MM.1S (cell line): ENCODE measurements at places on chromosomes 5 and 9.

DNA sequence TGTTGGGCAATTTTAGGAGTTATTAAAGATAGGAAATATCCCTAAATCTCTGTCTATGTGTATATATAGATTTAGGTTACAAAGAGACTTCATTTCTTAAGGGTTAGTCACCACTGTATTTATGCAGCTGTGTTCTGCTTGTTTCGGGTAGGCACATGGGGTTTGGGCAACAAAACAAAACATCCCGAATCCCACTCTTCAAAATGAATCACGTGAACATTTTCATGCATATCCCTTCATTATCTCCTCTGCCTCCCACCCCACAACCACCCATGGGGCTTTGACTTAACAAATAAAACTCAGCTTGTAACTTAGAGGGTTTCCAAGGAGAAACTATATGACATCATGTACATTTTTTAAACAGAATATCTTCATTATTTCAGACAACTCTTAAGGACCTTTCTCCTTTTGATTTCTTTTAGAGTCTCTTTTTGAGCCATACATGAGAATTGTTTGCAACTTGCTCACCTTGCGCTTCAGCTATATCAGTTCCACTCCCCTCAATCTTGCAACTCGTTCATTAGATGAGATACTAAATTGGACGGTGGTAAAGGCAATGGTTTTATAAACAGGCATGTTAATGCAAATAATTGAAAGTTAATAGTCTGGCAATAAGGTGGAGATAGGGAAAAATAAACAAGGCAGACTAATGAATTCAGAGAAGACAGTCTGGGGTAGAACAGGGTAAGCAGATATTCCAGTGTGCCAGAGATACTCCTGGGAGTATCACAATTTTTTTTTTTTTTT is 136.7 kb downstream of the CD180 start:
- DNase-seq, result no peak

DNA sequence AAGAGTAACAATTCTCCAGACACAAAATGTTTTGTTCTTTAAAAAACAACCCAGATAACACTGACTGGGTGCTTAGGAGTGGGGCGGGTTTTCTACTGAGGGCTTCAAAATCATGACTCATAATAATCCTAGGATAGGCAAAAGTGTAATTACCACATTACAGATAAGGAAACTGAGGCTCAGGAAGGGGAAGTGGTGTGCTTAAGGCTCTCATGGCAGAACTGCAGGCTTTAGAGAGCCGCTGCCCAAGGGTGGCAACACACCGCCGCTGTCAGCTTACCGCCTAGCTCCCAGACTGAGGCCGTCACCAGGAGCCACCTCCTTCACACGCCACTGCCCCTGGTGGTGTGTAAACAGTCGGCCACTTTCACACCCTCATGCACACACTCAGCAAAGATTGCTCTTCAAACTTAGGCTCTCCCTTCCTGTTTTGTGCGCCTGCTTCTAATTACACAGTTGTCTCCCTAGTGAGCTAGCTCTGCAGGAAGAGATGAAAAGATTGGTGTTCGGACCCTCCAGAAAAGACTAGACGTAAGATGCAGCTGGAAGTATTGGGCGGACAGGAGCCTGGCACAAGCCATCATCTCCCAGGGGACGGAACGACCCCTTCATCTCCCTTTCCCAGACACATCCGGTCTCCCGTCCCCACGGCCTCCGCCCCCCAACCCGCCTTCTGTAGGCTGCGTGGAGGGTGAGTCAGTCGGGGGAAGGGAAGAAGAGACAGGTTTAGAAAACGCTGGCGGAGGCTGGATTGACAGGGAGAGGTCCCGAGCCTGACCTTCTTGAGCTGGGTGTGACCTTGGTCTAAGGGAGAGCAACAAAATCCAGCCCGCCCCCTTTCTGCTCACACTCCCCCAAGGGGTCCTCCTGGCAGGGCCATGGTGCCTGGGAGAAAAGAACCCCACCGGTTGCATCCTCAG is 162.7 kb downstream of the SYK start:
- DNase-seq, result peak; percentile 5

GRCh38 chr9:32574858-32575257 is 1.9 kb upstream of the NDUFB6 start:
- no peak for DNase-seq

DNA sequence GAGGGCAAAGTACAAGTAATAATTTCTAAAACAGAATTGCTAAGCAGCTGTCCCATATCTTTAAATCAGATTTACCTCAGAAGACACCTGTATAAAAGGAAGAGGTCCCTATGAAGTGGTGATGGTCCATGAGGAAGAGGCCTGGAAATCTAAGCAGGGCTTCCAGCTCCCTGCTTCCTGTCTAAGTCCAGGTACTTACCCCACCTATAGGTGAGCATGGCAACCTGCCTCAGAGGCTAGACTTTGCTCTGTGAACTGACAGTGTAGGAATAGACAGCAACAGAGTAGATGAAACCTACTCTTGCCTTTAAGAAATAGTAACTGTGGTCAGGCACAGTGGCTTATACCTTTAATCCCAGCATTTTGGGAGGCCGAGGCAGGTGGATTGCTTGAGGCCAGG is 55.8 kb upstream of the ARRDC3 start:
- no peak for DNase-seq

- no peak for DNase-seq
These were observed 27.2 kb downstream of the NDUFAF2 start for GRCh38 chr5:60972231-60972630.

GRCh38 chr9:82665324-82665723 is 397.6 kb downstream of the RASEF start:
- DNase-seq, result no peak

- no peak for DNase-seq
These were observed 118.7 kb upstream of the CD180 start for GRCh38 chr5:67315082-67315989.

- DNase-seq, result no peak
These were observed 88.5 kb downstream of the ZNF618 start for GRCh38 chr9:113964495-113965170.

DNA sequence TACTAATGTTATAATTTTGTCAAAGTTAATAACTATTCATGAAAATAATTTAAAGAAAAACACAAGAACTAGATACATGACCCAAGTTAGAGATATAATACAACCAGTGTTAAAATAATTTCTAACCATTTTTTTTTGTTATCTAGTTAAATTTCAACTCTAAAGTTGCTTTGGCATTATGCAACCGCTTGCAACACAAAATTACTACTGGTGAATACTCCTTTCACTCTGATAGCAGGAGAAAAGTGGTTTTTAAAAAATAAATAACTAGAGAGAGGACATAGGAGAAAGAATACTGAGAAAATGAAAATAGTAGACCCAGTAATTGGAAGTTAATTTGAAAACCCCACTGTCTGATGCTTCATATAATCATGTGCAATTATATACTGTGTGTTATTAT is 622.4 kb upstream of the GRIN3A start:
- DNase-seq, result no peak

GRCh38 chr9:127455324-127455992 is 4.1 kb downstream of the LRSAM1 start:
- DNase-seq, result no peak

GRCh38 chr5:169164481-169164925 is 136.4 kb downstream of the SLIT3 start:
- DNase-seq, result no peak

DNA sequence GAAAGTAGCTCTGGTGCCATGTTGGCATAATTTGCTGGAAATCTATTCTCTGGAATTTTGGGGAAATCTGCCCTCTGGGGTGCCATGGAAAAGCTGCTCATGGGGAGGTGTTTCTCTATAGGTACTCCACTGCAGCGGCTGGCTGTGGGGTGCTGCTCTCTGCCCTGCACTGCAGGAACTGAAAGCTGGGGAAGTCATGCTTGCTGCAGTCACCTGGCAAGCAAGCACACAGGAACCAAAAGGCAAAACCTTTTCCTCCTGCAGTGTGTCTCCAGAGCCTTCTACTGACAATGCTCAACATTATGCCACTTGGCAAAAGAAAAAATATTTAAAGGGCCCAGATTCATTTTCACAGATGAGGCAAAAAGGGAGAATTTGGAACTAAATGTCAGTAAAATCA is 25.8 kb upstream of the CARNMT1 start:
- DNase-seq, result peak; percentile 50

GRCh38 chr5:18314192-18314778 is 680.0 kb downstream of the TAF11L14 start:
- DNase-seq, result peak; percentile 40

- DNase-seq, result no peak
These were observed 4.2 kb upstream of the HAVCR2 start for GRCh38 chr5:157113002-157113401.

DNA sequence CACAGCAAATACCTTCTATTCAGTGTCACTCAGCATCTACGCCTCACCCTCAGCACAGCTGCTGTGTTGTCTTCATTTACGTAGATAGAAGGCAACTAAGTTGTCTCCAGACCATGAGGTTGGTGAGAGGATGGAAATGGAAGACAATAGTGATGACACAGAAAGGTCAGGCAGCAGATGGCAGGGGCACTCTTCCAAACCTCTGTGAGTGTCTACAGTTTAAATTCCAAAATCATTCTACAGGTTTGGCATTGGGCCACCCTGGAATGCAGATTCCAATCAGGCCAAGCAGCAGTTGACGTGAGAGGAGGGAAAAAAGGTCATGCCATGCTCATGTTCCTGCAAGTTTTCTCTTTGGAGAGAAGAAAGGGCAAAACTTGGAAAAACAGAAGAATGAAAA is 68.7 kb upstream of the ADAMTSL1 start:
- DNase-seq, result no peak

DNA sequence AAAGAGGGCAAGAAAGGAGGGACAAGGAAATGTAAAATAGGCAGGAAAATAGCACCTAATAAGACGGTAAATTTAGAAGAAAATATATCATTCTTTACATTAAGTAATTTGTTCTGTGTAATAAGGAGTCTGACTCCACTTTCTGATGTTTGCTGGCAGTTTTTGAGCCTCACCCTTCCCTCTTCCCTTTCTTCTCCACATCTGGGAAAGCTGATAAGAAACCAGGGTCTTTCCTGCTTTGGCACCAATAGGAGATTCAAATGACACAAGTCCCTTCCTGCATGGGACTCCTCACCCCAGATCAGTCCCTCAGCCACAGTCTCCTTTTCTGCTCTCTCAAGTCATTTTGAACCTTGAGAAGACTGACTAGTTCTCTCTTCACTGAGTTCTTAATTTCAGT is 31.2 kb upstream of the LECT2 start:
- no peak for DNase-seq

DNA sequence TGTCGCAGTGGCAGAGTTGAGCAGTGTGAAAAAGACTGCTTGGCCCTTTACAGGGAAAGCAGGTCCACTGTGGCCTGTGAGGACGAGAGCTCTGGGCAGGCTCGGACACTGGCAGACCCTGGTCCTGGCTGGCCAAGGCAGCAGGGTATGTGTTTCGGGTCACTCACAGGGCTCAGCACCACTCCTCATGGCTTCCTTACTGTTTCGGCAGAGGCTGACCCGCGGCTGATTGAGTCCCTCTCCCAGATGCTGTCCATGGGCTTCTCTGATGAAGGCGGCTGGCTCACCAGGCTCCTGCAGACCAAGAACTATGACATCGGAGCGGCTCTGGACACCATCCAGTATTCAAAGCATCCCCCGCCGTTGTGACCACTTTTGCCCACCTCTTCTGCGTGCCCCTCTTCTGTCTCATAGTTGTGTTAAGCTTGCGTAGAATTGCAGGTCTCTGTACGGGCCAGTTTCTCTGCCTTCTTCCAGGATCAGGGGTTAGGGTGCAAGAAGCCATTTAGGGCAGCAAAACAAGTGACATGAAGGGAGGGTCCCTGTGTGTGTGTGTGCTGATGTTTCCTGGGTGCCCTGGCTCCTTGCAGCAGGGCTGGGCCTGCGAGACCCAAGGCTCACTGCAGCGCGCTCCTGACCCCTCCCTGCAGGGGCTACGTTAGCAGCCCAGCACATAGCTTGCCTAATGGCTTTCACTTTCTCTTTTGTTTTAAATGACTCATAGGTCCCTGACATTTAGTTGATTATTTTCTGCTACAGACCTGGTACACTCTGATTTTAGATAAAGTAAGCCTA is 15.7 kb downstream of the SQSTM1 start:
- peak; percentile 26 for DNase-seq

DNA sequence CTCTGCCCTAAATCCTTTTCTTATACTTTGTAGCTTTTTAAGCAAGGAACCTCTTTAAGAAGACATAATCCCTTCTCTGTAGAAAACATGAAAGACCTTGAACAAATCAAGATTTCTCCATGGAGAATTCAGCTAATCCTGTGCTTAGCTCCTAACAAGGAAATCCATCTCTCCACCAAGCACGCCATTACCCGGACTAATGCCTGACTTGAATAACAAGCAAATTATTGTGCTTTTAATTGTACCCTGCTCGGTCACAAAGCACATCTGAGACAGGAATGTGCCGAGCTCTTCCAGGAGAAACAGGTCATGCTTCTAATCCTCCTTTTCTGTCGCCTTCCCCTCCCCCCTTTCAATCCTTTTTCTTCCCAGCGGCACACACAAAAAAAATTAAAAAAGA is 141.3 kb downstream of the PSAT1 start:
- DNase-seq, result no peak

DNA sequence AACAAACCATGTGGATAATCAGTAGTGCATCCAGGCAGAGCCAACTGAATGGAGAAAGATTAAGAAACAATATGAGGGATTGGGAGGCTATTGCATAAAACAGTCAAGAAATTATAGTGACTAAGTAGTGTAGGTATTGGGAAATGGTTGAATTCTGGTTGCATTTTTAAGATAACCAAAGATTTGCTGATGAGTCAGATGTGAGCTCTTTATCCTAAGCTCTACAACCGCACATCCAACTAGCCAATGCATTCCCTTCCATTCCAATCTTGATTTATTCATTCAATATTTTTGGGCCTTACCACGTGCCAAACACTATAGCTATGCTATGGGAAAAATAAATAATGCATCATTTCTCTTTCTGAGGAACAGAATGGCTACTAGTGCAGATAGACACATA is 524.5 kb upstream of the RGMB start:
- DNase-seq, result no peak

DNA sequence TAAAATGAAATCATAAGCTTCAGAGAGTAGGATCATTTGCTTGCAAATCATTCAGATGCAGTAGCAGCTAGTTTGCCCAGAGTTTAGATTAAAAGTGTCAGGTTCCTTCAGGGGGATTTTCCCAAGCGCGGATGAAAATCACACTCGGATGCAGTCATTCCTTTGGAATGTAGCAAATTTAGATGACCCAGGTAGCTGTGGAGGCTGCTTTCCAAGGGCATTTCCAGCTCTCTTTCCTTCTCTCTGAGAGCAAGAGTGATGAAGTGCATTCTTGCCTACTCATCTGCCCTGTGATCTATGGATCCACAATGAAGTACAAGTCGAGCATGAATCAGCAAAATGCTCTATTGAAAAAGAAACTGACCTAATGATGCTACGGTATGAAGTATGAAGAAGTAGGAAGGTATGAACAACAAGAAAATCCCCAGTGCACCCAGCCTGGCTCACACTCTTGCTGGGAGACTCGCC is 200.2 kb downstream of the PLK2 start:
- peak; percentile 16 for DNase-seq

DNA sequence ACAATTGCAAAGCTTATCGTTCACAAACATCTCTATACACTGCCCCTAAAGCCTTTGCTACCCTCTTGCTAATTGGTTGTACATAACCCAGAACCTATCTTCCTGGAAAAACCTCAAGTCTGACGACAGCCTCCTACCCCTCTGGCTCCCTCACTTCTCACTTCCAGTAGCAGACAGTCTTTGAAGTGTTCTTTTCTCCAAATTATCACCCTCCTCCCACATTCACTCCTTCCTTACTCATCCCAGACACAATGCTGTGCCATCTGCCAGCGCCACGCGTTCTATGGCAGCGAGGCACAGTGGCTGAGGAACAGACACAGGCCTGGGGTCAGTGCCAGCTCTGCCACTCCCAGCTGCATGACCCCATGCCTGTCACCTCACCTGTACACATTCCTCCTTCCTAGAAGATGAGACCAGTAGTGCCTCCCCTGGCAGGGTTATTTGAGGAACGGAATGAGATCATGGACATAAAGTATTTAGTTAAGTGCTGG is 27.7 kb downstream of the CLTA start:
- no peak for DNase-seq
